NCI-H1105 treated with DMSO at 0.1 percent for 48 hours (cell line): ENCODE measurements at places on chromosomes 2 and 18.
A peak's percentile ranks its signal among the peaks of the same experiment; 100 is the strongest.

DNA sequence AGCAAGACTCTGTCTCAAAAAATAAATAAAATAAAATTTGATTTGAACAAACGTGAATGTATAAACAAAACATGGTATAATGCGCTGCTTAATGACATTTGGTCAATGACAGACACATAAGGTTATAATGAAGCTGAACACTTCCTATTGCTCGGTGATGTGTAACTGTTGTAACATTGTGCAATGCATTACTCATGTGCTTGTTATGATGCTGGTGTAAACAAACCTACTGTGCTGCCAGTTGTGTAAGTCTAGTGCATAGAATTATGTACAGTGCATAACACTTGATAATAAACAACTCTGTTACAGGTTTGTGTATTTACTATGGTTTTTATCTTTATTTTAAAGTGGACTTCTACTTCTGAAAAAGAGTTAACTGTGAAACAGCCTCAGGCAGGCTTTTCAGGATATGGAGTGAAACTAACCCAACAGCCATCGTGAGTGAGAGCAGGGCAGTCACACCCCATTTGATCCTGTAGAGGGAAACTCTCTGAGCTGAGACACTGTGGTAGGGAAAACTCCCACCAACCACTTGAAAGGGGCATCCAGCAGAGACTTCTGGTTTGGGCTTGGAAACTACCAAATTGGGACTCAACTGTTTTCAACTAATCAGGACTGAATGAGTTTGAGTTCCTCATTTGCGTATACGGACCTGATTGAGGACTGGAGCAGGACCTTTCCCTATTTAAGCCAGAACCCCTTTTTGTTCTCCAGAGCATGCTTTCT lies 8.7 kb upstream of the RPRD1A start:
- no peak for DNase-seq

GRCh38 chr2:121346859-121347258 lies 61.9 kb upstream of the TFCP2L1 start:
- no peak for DNase-seq

GRCh38 chr2:239012228-239012627 lies 164.3 kb downstream of the TWIST2 start:
- no peak for DNase-seq

GRCh38 chr2:208479342-208479741 lies 72.8 kb downstream of the PTH2R start:
- no peak for DNase-seq

DNA sequence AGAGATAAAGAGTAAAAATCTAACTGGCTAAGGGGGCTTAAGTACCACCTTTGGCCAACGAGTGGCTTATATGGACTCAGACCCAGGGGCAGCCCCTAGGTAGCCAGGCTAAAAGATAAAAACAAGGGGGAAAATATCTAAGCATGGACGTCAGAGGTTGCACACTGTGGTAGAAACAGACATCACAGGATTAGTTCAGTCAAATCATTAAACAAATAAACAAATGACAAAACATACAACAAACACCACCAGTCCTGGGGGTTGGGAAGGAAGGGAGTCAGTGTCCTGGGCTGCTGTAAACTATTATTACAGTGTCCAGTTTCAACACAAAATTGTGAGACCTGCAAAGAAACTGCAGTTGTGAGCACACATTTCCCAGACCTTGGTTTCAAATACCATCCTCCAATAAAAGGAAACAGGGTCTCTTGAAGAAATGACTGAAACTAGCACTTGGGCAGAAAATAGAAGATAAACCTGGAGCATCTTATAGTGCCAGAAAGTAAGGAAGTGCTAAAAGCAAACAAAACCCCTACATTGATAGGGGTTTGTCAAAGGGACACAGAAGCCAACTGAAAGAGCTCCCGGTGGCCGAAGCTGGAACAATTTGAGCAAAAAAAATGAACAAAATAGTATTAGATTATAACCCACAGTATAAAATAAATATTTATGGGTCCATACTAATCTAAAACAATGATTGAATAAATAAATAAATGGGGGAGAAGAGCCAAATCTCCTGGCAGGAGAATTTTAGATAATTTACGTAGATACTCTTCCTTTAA lies 154.8 kb upstream of the KLF7 start:
- DNase-seq, result no peak

- no peak for DNase-seq
Measured at GRCh38 chr18:48181857-48182256, 227.3 kb downstream of the ZBTB7C start.

DNA sequence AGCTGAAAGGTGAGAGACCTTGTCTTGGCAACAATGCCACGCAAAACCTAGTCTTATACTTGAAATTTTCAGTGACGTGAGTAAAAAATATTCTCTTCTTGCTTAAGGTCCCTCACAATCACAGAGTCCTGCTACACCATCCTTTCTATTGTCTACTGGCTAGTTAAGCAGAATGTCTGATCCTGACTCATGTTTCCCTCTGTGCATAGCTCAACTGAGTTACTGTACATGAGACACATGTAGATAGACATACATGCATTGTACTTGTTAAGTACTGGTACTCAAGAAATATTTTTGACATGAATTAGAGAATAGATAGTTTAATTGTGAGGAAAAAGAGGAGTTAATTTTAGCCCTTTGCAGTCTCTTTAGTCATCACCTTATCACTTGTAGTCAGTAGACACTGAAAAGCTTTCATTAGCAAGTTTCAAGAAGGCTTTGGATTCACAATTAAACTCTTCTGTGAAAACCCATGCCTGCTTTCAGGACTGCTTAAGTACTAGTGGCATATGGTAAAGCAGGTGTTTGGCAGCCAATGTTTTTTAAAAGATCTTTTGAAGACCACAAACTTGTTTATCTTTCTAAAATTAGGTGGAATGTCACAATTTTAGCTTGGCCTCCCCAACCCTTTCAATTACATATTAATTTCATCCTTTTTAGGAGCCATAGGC lies 158.7 kb upstream of the CCDC150 start:
- no peak for DNase-seq

DNA sequence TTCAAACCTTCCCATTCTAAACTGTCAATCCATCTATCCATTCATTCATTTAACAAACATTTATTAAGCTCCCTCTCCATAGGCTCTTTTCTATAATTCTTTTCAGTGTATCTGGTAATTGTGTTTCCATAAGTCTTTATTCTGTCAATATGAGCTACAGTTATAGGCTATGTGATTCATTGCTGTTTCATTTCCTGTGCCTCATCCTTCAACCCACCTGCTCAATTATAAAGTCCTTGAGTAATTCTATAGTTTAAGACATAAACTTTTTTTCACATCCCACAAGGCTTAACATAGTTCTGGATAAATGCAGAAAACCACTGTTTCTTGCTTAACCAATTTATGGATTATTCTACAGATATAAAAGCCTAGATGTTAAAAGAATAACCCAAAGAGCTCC lies 84.2 kb upstream of the PIK3C3 start:
- peak; percentile 48 for DNase-seq

GRCh38 chr2:3751806-3752205 lies 48.4 kb downstream of the DCDC2C start:
- no peak for DNase-seq
